ENCODE measurements at places on chromosomes 11 and 22. TPM values are rescaled to one million over a fixed set of nuclear protein-coding genes. Genes with fewer than 3 reads are reported as not detected.

Gene EFCAB6
- 2.0 TPM for polyA plus RNA-seq

Gene MYOD1
- not detected for polyA plus RNA-seq

Gene EHBP1L1
- polyA plus RNA-seq, result 12.6 TPM

Gene NCAM1
- 1.5 TPM for polyA plus RNA-seq

Gene NAALAD2
- polyA plus RNA-seq, result not detected

Gene RAPSN
- polyA plus RNA-seq, result not detected

Gene OR51E2
- polyA plus RNA-seq, result not detected

Gene RIMBP3C
- 0.15 TPM for polyA plus RNA-seq

Gene DGCR6
- 3.0 TPM for polyA plus RNA-seq

Gene IRAG1
- 4.5 TPM for polyA plus RNA-seq

Gene TRIM49
- not detected for polyA plus RNA-seq

Gene MFNG
- polyA plus RNA-seq, result not detected

Gene FBLN1
- polyA plus RNA-seq, result 335 TPM

Gene FLRT1
- polyA plus RNA-seq, result 0.09 TPM

Gene FAM180B
- polyA plus RNA-seq, result not detected

Gene OR4D5
- polyA plus RNA-seq, result not detected

Gene CLDN5
- not detected for polyA plus RNA-seq

Gene OR52E8
- polyA plus RNA-seq, result not detected

Gene PPP2R5B
- polyA plus RNA-seq, result 16.4 TPM

Gene HDHD5
- 55.5 TPM for polyA plus RNA-seq

Gene APOBEC3A
- polyA plus RNA-seq, result not detected

Gene SLCO2B1
- not detected for polyA plus RNA-seq

Gene NCR3LG1
- 0.83 TPM for polyA plus RNA-seq

Gene NEFH
- 2.5 TPM for polyA plus RNA-seq

Gene OR6A2
- polyA plus RNA-seq, result not detected

Gene BUD13
- 7.7 TPM for polyA plus RNA-seq

Gene APOL3
- 3.4 TPM for polyA plus RNA-seq

Gene TMEM86A
- 1.0 TPM for polyA plus RNA-seq

Gene RELA
- 67.8 TPM for polyA plus RNA-seq

Gene ZNF215
- polyA plus RNA-seq, result 5.6 TPM

Gene XNDC1N
- 3.3 TPM for polyA plus RNA-seq

Gene PTPRCAP
- 0.68 TPM for polyA plus RNA-seq

Gene NUCB2
- 232 TPM for polyA plus RNA-seq

Gene GTSE1
- polyA plus RNA-seq, result 8.6 TPM

Gene RAG2
- polyA plus RNA-seq, result not detected

Gene OR52H1
- not detected for polyA plus RNA-seq

Gene TMPRSS13
- polyA plus RNA-seq, result not detected

Gene SLC6A5
- polyA plus RNA-seq, result not detected

Gene BLID
- polyA plus RNA-seq, result 2.9 TPM

Gene PTGDR2
- polyA plus RNA-seq, result 0.06 TPM

Gene PCNX3
- 8.1 TPM for polyA plus RNA-seq

Gene TPCN2
- 8.5 TPM for polyA plus RNA-seq

Gene ZBTB3
- polyA plus RNA-seq, result 4.9 TPM

Gene BACE1
- 15.0 TPM for polyA plus RNA-seq

Gene E2F8
- polyA plus RNA-seq, result 1.4 TPM

Gene MB
- polyA plus RNA-seq, result 0.47 TPM

Gene OR6T1
- polyA plus RNA-seq, result not detected

Gene OR8D4
- not detected for polyA plus RNA-seq

Gene PATL1
- 8.5 TPM for polyA plus RNA-seq

Gene PDGFD
- 1.0 TPM for polyA plus RNA-seq
